Tibial artery (tissue), 4 donors: ENCODE measurements at places on chromosomes 12 and 14.

GRCh38 chr14:65003394-65003793 lies 16.7 kb downstream of the FNTB start:
- DNase-seq: no peak

DNA sequence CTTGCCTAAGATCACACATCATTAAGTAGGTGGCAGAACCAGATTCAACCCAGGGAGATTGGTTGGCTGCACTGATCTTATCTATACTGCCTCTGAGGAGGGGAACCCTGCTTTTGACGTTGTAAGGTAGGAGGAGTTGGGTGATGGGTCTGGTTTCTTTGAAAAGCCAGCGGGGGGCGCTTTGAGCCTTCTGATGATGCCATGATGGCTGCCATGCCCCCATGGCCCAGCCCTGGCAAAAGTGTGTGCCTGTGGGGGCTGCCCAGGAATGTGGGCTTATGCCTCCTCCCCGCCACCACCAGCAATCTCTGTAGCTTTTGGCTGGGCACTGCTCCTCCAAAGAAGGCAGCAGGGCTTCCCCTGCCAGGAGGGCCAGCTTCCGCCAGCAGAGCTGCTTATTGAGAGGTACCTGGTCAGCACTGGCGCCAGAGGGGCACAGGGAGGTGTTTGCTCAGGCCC lies 224.3 kb downstream of the SLC41A2 start:
- peak; percentile 75 for DNase-seq

DNA sequence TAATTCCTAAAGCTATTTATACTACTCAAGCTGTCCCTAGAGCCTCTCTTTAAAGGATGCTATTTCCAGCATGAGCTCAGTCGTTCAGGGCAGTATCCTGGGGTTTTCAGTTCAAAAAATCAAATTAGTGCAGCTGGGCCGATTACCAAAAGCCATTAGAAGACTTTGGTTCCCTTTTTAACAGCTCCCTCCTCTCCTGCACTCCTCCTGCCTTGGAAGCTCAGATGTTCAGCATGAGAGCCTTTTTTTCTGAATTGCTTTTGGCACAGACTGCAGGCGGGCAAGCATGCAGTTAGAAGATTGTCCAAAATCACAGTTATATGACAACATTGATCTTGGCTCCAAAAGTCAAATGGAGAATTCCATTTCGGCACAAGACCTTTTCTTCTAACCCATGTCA lies 179.6 kb downstream of the SLC35F4 start:
- DNase-seq: peak; percentile 80

DNA sequence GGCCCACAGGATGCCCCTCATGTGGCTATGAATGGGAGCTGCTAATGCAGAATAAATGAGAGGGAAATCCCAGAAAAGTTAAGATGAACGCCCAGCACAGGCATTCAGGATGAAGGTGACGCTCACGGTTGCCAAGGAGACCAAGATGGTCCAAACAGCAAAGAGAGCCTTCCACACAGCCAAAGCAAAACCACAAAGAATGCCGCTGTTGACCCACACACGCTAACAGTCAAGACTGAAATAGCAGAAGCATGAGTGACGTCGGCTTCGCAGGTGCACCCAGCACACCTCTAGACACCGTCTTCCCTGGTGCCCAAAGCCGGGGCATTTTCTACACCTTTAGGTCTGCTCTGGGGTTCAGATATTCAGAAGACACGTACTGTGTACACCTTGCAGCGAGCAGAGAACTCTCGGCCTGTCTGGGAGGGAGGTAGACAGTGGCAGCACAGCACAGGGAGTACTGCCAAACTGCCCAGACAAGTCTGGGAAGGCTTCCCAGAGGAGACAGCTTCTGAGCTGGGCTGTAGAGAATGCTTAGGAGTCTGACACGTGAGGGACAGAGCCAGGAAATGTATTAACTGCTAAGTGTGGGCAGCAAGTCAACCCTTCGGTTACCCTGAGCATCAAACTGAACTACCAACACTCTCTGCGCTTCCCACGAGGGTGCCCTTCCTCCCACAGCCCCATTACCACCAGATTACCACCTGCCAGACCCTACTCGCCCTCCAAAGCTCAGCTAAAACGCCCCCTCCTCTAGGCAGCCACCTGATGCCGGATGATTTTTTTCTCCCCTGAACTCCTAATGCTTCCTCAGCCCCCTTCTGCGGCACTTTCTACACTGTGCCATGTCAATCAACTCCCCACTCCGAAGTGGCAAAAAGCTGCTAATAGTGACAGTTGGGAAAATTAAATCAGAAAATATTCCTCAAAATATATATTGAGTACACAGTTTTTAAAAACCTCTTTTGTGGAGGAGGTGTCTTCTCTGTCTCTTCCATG lies 50.1 kb downstream of the CCDC88C start:
- no peak for DNase-seq

- no peak for DNase-seq
These were observed 63.8 kb downstream of the IRF2BPL start for GRCh38 chr14:76964695-76965094.

- no peak for DNase-seq
These were observed 4.9 kb upstream of the YEATS4 start for GRCh38 chr12:69354556-69355187.

DNA sequence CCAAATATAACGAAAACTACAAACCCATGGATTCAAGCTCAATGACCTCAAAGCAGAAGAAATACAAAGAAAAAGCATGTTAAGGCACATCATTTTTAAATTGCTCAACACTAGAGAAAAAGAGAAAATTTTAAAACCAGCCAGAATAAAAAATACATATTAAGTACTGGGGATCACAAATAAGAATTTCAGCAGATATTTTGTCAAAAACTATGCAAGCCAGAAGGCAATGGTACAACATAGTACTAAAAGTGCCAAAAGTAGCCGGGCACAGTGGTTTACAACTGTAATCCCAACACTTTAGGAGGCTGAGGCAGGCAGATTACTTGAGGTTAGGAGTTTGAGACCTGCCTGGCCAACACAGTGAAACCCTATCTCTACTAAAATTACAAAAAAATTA lies 10.2 kb downstream of the SGPP1 start:
- no peak for DNase-seq

DNA sequence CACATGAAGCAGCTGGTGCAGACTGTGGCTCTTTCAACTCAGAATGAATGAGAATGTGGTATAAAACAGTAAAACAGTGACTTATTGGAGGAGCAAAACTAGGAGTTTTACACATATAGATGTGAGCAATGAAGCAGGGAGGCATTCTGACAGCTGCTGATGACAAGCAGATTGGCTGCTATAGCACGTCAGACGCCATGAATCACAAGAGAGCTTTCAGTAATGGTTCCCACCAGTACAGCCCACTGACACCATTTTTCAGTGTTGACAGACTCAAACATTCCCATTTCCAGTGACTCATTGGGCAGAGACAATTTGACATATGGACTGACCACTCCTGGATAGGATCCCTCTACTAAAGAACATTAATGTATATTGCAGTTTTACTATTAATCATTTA lies 24.6 kb upstream of the FSCB start:
- no peak for DNase-seq
